ENCODE measurements at places on chromosomes 5 and 9.

GRCh38 chr5:6319116-6319515, 59.2 kb downstream of the MED10 start:
- DNase-seq, result no peak

- DNase-seq, result peak; percentile 78
Observed at GRCh38 chr5:33891788-33892619, at the start of gene ADAMTS12. TSS of gene ADAMTS12 (minus strand) at chr5:33891990. CDS start at chr5:33891856, 134 bp downstream.

DNA sequence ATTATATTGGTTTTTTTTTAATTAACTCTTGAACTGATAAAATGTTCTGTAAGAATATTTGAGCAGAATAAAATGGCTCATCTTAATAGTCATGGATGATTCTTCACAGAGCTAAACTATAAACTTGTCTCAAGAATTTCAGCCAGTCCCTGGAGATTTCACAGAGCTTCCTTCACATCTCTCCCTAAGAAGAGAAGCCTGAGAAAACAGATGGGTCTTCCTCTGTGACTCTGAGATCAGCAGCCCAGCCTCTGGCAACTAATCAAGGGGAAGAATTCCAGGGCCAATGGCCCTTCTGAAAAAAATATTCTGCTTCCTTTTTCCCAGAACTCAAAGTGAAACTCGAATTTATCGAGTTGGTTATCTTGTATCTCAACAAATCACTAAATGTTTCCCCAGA, 122.2 kb upstream of the ITGA1 start:
- DNase-seq, result no peak

- no peak for DNase-seq
Observed at GRCh38 chr5:50749181-50749580, 82.7 kb downstream of the PARP8 start.

DNA sequence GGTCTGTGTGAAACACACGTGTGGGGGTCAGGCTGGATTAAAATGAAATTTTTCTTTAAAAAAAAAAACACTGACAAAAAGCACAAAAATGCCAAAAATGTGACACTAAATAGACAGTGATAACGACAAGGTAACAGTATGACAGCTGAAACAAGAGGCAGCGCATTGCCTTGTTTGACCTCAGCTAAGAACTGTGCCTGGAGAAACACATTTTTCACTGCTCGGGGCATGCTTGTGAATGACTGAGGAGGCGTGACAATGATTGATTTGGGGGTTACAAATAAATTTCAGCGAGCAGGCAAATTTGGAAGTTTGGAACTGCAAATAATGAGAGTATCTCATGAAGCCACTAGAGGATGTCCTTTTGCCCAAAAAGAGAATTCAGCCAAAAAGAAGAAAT, 44.2 kb upstream of the SPATA31C2 start:
- DNase-seq, result no peak

DNA sequence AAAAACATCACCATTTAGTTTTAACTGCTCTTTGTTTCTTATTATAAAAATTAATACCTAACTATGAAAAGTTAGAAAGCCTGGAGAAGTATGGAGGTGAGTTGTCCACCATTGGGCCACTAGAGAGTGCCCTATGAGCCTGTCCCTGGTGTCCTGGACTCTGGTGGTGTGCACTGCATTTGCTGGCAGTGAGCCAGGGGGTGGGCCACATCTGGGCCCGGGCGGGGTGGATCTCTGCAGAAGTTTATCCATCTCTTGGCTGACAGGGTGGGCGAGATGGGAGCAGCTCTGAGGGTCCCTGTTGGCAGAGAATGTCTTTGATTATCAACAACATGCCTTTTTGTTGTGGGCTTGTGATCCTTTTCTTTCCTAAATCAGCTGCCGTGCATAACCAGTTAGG, 8.2 kb downstream of the TENT4A start:
- no peak for DNase-seq

DNA sequence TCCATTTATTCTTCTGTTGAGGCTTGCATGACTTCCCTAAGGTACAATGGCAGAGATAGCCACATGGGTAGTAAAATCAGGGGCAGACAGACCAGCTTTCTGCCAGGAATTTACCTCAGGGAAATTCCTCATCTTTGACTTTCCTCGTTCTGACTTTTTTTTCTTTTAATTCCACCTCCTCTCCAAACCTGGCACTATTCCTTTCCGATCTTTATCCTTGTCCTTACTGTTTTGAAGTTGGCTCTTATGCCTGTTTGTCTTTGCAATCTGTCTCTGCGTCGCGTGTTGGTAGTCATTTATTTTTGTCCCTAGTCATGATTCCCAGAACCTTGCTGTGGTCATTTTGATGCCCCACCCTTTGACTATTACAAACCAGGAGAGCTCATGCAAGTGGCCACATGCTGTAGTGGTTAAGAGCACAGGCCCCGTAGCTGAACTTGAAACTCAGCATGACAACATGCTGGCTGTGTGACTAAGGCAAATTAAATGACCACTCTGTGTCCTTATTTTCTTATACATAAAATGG, 19.0 kb downstream of the TMC1 start:
- DNase-seq, result no peak
